Cortex of kidney (tissue), 1 donor: ENCODE measurements at places on chromosomes 1 and 21.

- no peak for DNase-seq
Measured at GRCh38 chr1:222754366-222755139, 17.6 kb downstream of the FAM177B start.

DNA sequence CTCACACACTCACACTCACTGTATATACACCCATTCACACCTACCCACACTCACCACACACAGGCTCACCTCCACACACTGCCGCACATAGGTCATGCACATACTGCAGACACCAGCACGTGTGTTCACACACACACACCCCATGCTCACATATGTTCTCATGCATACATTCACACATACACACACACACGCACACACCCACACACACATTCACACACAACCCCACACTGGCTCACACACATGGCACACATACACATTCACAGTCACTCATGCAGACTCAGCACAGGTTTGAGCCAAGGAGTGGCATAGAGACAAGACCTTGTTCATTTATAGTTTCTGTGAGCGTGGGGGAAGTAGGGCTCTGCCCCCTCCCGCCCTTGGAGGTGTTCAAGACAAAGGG lies 41.1 kb upstream of the SLC30A1 start:
- DNase-seq: no peak

GRCh38 chr1:89877756-89878155 lies 56.9 kb downstream of the LRRC8D start:
- no peak for DNase-seq

- DNase-seq: no peak
Measured at GRCh38 chr1:217524787-217525520, 105.9 kb downstream of the GPATCH2 start.

DNA sequence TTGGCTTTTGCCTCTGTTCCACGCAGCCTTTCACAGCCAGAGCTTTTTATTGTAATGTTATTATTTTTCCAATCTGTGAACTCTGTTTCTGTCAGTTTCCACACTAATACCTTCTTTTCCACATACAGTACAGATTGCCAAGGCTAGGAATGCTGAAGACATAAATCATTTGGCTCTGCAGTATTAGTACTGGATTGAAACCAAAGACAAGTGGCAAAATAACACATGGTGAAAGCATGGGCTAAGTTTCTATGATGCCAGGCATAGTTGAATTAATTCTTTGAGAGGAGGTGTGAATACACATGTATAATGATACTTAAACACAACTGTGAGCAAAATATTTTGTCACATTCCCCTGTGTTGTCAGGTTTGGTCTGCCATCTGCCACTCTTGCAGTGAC lies 73.5 kb downstream of the TMEM200B start:
- no peak for DNase-seq

DNA sequence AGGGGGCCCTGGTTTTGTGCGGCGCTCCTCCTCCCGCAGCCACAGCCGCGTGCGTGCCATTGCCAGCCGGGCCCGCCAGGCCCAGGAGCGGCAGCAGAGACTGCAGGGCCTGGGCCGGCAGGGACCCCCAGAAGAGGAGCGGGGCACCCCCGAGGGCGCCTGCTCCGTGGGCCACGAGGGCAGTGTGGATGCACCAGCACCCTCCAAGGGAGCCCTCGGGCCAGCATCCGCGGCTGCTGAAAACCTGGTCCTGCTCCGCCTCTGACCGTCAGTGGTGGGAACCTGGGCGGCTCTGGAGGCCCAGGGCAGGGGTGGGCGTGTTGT lies 21.5 kb downstream of the PANK4 start:
- DNase-seq: no peak

GRCh38 chr1:204712708-204713430 lies 27.3 kb upstream of the LRRN2 start:
- no peak for DNase-seq

DNA sequence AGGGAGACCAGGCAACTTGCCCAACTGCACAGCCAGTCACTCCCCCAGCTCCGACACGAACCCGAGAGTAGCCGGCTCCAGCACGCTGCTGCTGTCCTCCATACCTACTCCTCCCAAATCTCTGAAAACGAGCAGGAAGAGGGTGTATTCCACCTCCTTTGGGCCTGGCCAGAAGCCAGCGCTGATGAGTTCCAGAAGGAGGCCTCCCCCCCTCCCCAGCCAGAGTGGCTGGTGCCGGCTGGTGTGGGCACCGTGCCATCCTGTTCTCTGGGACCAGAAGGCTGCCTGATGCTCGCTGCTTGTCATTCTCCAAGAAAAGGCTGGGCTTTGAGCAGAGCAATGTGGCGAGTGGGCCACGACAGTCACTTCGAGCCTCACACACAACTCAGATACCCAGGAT lies 22.2 kb downstream of the KCNN3 start:
- no peak for DNase-seq

DNA sequence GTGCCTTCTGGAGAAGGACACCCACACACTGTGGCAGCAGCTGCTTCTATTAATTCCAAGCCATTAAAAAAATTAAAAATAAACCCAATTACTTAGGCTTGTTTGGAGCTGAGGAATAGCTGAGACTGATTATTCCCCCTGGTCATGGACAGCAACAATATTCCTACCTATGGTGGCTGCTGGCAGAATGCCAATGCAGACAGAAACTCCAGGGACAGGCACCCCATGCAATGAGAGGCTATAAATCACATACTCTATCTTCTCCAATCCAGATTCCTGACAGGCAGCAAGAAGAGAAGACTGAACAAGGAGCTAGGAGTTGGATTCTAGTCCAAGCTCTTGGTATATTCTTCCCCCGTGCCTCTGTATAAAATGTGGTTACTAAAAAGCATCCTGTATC lies 275.4 kb upstream of the BEND5 start:
- no peak for DNase-seq

DNA sequence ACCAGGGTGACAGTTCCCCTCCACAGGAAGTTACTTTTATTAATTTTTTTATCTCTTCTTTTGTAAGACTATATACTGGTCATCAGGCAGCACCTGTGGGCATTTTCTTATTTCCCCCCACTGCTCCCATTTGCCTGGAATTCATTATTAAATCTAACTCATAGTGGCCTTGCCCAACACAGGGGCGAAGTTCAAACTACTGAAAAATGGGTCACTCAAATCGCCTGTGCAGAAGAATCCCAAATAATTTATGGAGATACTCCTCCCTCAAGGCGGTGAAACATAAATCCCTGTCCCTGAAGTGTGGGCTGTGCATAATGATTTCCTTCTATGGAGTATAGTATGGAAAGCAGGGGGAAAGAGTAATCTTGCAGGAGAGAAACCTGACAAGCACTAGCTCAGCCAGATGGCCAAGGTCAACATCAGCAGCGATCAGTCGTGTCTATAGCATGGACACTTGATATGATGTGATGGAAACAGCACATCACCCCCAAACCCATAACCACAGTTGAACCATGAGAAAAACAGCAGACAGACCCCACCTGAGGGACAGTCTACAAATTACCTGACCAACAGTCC lies 7.9 kb downstream of the CAMK2N1 start:
- DNase-seq: no peak

DNA sequence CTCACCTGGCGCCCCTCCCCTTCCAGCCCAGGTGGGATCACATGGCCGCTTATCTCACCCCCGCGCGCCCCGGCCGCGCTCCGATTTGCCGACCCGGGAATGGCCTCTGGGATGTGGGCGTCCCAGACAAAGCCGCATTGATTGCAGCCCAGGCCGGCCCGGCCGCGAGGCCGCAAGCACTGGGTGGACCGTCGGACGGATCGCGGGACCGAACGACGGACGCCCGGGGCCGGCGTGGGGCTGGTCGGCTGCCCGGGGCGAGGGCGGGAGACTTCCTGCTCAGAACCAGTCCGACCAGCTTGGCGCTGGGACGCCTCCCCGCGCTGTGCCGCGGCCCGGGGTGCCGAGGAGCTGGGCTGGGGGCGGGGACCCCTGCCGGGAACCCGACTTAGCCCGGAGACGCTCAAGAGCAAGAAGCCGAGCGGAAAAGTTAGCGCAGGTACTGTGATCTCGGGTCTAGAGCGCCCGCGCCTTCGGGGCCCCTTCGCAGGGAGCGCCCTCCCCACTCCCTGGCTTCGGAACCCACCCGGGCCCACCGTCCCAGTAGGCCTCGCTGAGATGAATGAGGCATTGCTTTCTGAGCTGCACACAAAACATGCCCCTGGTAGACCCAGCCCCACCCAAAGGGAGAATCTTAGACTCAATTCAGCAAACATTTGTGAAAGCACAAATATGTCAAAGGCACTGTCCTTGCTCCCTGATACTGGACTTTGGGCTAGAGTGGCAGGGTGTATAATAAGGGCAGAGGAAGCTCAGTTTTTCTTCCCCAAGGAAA lies 415 bp upstream of the LAD1 start:
- no peak for DNase-seq

- DNase-seq: no peak
Measured at GRCh38 chr1:44696789-44697345, 22.4 kb downstream of the ARMH1 start.
